SHP77 treated with DMSO at 0.1 percent for 48 hours (cell line): ENCODE measurements at places on chromosomes 6 and 20.

GRCh38 chr20:50089140-50089786 is 23.7 kb downstream of the UBE2V1 start:
- DNase-seq, result no peak

DNA sequence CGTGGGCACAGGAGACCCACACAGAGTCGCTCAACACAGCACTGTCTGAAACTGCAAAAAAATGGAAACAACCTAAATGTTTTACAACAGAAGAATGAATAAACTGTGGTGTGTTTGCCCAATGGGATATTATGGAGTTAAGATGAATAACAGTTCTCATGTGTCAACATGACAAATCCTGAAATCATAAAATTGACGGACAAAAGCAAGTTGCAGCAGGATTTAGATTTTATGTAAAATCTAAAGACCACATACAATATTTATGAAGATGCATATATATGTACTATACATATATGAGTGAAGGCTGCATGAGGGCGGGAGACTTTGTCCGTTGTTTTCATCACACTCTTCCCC is 79.7 kb downstream of the GRM4 start:
- no peak for DNase-seq

- no peak for DNase-seq
These were observed 2.3 kb downstream of the MYLK2 start for GRCh38 chr20:31821427-31821826.

- DNase-seq, result no peak
These were observed 13.9 kb downstream of the CEP43 start for GRCh38 chr6:167013067-167013466.

DNA sequence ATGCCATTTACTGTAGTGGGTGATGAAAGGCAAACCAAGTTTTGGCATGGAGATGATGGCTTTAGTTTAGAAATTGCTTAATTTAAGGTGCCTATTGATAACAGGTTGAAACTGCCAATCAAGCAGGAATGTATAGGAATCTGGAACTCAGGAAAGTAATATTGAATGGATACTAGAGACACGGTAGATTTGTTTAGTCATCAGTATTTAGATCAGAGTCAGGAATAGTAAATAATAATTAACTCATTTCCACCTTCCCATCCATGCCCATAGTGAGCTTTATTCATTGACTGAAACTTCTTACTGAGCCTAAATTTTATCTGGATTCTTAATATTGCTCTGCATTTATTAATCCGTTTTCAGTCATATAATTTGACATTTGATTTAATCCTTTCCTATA is 500.3 kb downstream of the NKAIN2 start:
- DNase-seq, result no peak

GRCh38 chr20:8901237-8902025 is 167.5 kb upstream of the PLCB4 start:
- DNase-seq, result no peak

DNA sequence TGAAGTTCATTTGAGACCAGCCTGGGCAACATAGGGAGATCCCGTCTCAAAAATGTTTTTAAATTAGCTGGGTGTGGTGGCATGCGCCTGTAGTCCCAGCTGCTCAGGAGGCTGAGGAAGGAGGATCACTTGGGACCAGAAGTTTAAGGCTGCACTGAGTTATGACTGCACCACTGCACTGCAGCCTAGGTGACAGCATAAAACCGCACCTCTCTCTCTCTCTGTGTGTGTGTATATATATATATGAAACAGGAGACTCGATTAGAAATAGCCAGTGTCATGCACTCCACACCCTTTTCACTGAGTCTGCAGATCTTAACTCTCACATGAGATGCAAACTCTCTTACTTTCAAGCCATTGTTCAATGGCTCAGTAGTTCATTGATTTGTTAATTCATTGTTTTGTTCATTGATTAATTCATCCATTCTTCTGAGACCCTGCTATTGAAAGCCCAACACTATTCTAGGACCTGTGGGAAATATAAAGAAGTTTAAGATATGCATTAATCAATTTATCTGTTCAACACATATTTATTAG is 52.4 kb upstream of the MRPS10 start:
- no peak for DNase-seq

- no peak for DNase-seq
These were observed 79.4 kb downstream of the LIN28B start for GRCh38 chr6:105036351-105036750.

DNA sequence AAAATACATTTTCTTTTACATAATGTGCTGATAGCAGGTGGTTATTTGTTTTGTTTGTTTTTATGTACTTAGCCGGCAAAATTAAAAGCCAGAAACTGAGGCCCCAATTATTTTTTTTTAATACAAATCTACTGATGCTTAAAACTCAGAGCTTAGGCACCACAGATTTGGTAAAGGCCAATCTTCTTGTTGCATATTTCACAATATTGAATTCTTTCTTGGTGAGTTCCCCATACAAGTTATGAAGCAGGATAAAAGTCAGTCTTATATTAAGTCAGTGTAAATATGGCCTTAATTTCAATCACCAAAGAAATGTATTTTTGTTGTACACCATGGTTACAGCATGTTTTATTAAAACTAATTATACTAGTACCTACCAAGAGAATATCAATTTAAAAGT is 16.3 kb upstream of the ZDHHC14 start:
- DNase-seq, result no peak

- DNase-seq, result no peak
These were observed 350.0 kb upstream of the MANEA start for GRCh38 chr6:95227351-95227750.

DNA sequence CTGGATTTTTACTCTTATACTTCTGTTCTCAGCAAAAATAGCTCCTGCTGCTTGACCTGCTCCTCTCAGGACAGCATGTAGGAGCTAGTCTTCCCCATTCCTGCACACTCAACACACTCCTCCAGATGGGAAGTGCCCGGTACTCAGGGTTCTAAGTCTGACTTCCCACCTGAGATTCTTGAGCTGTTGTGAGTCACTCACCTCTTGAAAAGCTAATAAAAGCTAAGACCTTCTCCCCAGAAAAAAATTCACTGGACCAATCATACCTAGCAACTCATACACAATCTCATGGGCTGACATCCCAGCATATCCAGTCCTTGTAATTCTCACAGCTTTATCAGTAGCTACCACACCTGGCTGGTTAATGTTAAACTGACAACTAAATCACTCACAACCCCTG is 53.5 kb downstream of the TRPC4AP start:
- DNase-seq, result no peak

- DNase-seq, result no peak
These were observed 184.5 kb upstream of the RAB32 start for GRCh38 chr6:146359131-146359530.

DNA sequence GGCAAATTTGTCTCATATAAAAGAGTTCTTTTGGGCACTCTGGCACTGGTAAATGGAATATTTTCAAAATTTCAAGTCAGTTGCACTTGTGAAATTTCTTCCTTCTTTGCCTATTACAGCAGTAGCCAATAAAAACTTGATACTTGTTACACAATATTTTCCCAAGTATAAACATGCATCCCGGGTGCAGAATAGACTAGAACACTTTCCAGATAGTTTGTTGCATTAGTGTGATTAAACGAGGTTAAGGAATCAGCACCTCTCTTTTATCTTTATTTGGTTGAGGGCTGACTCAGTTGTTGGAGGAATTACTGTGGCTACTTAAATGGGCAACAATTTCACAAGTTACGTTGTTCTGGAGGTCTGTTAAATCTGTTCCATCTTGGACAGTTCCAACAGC is 467.5 kb downstream of the CDKAL1 start:
- DNase-seq, result no peak

DNA sequence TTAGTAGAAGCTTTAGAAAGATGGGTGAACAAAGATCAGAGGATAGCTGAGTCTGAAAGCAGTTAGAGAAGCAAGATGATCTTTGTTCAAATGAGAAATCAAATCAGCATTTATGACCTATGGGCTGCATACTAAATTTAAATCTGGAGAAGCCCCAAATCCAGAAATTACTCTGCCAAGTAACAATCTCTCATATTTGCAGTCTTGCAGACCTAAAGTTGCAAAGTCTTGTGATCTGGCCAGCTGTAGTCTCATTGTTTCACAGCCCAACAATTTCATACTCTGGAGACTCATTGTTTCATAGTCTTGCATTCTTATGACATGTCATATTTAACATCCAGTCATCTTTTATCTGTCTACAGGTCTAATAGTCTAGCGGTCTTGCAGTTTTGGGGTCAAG is 364.9 kb upstream of the RSPO3 start:
- DNase-seq, result no peak
